ENCODE measurements at places on chromosomes 12 and 14.
A peak's percentile ranks its signal among the peaks of the same experiment; 100 is the strongest.

GRCh38 chr12:111409403-111409779 is 3.7 kb downstream of the SH2B3 start:
- peaks cover 94% of the 10 kb centered on the region for H3K4me1 ChIP-seq
- ATAC-seq: no peak
- no peaks in the 10 kb centered on the region for H3K27me3 ChIP-seq
- H3K36me3 ChIP-seq: no peaks in the 10 kb centered on the region
- peak overlapping the region; percentile 82 for H3K27ac ChIP-seq

- no peak overlapping the region for H3K4me3 ChIP-seq
- peaks cover 100% of the 10 kb centered on the region for H3K36me3 ChIP-seq
- no peaks in the 10 kb centered on the region for H3K4me1 ChIP-seq
Observed at GRCh38 chr14:99909513-99910064, 116.4 kb downstream of the EML1 start.

DNA sequence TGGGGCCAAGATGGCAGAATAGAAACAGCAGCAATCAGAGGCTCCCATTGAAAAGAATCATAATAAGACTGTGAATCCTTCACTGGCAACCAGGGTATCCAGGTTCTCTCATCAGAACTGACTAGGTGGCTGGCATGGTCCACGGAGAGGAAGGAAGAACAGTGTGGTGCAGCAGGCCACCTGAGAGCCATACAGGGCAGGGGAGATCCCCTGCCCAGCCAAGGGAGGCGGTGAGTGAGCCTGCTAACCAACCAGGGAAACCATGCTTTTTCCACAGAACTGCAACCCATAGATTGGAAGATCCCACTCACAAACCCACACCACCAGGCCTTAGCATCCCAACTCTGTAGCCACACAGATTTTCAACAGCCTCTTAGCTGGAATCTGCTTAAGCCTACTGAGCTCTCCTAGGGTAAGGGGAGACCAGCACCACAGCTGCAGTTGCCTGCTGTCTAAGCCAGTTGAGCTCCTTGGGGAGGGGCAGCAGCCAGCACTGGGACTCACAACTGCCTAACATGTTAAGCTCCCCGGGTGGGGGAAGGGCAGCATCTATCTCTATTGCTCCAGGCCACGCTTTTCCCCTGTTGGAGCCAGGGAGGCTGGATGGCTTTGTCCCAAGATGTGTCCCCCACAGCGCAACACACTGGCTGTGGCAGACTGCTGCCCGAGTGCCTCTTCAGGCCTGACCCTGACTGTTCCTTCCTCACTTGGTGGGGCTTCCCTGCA is 342.6 kb upstream of the CCDC196 start:
- H3K27ac ChIP-seq: no peak overlapping the region
- H3K4me3 ChIP-seq: no peak overlapping the region
- ATAC-seq: no peak
- H3K4me1 ChIP-seq: no peaks in the 10 kb centered on the region
- H3K36me3 ChIP-seq: no peaks in the 10 kb centered on the region
- no peaks in the 10 kb centered on the region for H3K27me3 ChIP-seq

GRCh38 chr12:53078425-53079225 is 565 bp downstream of the SPRYD3 start:
- no peaks in the 10 kb centered on the region for H3K27me3 ChIP-seq
- peak overlapping the region; percentile 88 for H3K27ac ChIP-seq
- peak overlapping the region; percentile 63 for H3K4me3 ChIP-seq
- no peak for ATAC-seq
- peaks cover 37% of the 10 kb centered on the region for H3K4me1 ChIP-seq

DNA sequence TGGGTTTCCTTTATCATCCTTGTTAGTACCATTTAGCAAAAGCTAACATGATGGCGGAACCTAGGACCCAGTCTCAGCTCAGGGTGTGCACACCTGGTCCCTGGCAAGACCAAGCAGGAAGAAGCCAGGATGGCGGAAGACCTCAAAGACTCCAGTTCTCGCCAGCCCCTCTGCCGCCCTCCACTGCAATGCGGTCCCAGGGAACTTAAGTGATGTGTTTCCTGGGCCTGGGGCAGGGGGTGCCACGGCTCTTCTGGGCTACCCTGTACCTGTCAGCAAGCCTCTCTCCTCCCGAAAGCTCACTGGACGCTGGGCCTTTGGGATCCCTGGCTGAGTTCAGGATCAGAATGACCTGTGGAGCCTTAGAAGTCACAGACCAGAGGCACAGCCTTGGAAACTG is 71.3 kb downstream of the FBXL14 start:
- H3K4me1 ChIP-seq: no peaks in the 10 kb centered on the region
- H3K27ac ChIP-seq: no peak overlapping the region
- H3K4me3 ChIP-seq: no peak overlapping the region
- ATAC-seq: no peak
- H3K36me3 ChIP-seq: no peaks in the 10 kb centered on the region
- peaks cover 59% of the 10 kb centered on the region for H3K27me3 ChIP-seq
